ENCODE measurements at places on chromosomes 2 and 18.

DNA sequence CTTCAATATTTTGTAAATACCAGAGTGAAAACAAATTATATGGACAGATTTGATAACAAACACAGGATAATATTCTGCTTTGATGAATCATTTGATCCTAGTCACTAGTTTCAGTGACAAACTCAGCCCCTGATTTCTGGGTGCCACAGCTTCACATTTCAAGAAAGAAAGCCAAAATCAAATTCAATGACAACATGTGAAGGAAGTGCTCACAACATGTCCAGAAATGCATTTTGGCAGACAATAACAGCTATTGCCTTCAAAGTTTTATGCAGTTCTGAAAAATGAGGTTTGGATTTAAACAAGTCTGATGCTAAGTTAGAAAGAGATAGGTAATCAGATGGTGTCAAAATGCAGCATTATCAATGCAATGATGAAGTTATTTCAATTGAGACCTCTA, 106.9 kb upstream of the PIEZO2 start:
- H3K27ac ChIP-seq, result no peak overlapping the region
- no peak for DNase-seq
- H3K27me3 ChIP-seq, result no peaks in the 10 kb centered on the region
- no peaks in the 10 kb centered on the region for H3K4me1 ChIP-seq

GRCh38 chr18:34633368-34633767, 76.7 kb upstream of the DTNA start:
- H3K4me3 ChIP-seq, result no peak overlapping the region
- H3K4me1 ChIP-seq, result no peaks in the 10 kb centered on the region
- DNase-seq, result no peak
- H3K27ac ChIP-seq, result no peak overlapping the region
- H3K36me3 ChIP-seq, result no peaks in the 10 kb centered on the region

DNA sequence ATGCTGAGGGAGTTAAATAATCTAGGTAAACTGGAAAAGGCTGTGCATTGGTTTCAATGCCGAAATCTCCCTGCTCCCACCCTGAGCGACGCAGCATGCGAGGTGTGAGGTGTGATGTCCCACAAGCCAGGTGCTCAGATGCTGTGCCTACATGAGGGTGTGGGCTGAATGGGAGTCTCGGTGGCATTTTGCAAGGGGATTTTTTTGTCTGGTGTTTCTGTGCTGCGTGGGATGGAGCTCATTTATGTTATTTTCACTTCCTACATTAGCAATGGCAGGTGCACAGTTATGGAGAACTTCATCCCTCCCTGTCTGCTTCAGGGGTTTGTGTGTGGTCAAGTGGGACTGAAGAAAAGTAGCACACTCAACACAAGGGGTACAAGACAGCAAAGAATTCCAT, 110.2 kb upstream of the CCDC68 start:
- no peaks in the 10 kb centered on the region for H3K4me1 ChIP-seq
- H3K27me3 ChIP-seq, result peaks cover 3% of the 10 kb centered on the region
- no peaks in the 10 kb centered on the region for H3K36me3 ChIP-seq
- no peak for DNase-seq
- H3K4me3 ChIP-seq, result no peak overlapping the region

DNA sequence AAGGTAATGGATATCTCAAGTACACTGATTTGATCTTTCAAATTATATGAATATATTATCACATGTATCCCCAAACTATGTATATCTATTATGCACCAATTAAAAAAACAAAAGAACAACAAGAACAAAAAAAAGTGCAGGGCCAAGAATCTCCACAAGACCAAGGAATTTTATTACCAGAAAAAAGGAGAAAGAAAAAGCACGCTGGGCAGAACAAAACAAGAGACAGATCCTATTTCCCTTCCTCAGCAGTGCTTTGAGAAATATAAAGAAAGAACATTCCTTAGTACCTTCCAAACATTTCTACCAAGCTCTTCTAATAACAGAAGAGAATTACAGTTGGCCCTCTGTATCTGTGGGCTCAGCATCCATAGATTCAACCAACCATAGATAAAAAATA, 144.7 kb upstream of the CREB1 start:
- no peak overlapping the region for H3K4me3 ChIP-seq
- no peak overlapping the region for H3K27ac ChIP-seq
- no peaks in the 10 kb centered on the region for H3K4me1 ChIP-seq
- no peak for DNase-seq
- H3K36me3 ChIP-seq, result no peaks in the 10 kb centered on the region
- H3K27me3 ChIP-seq, result no peaks in the 10 kb centered on the region

GRCh38 chr2:215966274-215966673, 47.1 kb downstream of the MREG start:
- no peaks in the 10 kb centered on the region for H3K4me1 ChIP-seq
- DNase-seq, result no peak
- H3K36me3 ChIP-seq, result no peaks in the 10 kb centered on the region
- H3K27ac ChIP-seq, result no peak overlapping the region
- H3K4me3 ChIP-seq, result no peak overlapping the region

DNA sequence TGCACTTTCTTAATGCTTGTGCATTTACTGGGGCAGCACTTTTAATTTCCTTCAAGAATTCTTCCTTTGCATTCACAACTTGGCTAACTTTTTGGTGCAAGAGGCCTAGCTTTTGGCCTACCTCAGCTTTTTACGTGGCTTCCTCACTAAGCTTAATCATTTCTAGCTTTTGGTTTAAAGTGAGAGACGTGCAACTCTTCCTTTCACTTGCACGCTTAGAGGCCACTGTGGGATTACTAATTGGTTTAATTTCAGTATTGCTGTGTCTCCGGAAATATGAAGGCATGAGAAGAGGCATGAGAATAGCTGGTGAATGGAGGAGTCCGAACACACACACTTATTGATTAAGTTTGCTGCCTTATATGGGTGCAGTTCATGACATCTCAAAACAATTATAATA, 354.1 kb downstream of the DLGAP1 start:
- no peak for DNase-seq
- no peak overlapping the region for H3K27ac ChIP-seq
- no peak overlapping the region for H3K4me3 ChIP-seq
- no peaks in the 10 kb centered on the region for H3K27me3 ChIP-seq
